ENCODE measurements at places on chromosomes 2 and 18.

DNA sequence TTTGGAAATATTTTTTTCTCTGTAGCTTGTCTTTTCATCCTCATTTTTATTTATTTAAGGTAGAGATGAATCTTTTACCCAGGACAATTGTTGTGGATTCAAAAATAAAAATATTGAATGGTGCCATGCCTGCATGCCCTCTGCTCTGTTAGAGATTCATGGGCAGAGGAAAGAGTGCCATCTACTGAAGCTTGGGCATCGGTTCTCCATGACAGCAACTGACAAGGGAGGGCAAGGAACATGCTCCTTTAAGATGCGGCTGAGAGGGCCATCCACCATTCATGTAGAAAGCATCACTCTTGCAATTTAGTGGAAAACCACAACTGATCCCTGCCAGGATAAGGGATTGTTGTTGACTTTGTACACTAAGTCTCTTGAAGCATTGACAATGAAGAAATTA is 79.9 kb downstream of the PARD3B start:
- no peak for DNase-seq

- no peak for DNase-seq
These were observed 474.2 kb upstream of the MYT1L start for GRCh38 chr2:2805263-2805662.

DNA sequence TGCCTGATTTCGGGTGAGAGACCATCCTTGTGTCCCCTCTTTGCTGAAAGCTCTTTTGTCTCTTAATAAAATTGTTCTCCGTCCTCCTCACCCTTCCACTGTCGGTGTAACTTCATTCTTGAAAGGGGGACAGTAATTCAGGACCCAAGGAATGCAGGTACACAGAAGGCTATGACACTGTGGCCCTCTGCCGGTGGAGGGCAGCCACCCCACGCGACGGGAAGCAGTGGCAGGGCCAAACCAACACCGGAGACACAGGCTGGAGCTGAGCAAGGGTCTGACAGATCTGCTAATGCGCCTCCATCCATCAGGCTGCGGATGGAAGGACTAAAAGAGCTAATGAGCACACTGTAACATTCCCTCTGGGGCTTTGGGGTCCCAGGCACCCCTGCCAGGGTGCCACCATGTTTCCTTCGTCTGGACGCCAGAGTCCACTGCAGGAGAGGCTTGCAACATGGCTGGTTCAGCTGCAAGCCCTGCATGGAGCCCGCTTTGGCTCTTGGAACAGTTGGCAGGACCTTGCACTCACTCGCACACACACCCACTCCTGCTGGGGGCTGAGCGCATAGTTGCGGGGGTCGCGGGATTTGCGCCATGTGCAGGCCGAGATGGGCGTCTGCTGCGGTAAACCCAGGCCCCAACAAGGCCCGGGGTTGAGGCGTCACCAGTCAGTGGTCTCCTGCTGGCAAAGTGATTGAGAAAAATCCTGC is 544.1 kb upstream of the CDH7 start:
- no peak for DNase-seq

- DNase-seq: no peak
These were observed 160.0 kb downstream of the LRRC30 start for GRCh38 chr18:7390731-7391492.

DNA sequence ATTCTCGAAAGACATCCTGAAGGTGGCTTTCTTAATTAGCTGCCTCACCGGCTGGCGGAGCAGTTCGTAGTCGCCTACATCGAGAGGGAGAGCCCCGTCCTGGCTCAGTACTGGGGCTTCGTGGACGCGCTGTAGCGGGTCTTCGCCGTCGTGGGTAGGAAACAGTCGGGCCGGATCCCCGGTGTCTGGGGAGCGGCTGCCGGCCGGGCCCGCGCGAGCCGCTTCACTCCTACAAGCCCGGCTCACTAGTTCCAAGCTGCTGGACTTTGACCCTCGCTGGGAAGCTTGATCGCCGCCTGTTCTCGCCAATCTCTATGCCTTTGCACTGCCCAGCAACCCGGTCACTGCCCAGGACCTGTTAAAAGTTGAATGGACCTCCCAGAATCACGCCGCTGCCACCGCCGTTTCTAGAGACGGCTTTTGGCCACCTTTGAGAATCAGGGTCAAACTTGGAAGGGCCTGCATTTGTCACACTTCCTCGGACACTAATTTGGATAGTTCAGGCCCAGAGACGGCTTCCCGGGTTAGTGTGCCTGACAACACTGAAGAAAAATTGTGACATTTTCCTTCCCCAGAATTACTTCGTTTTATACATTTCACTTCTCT is 41.4 kb upstream of the AKAIN1 start:
- DNase-seq: peak; percentile 24

DNA sequence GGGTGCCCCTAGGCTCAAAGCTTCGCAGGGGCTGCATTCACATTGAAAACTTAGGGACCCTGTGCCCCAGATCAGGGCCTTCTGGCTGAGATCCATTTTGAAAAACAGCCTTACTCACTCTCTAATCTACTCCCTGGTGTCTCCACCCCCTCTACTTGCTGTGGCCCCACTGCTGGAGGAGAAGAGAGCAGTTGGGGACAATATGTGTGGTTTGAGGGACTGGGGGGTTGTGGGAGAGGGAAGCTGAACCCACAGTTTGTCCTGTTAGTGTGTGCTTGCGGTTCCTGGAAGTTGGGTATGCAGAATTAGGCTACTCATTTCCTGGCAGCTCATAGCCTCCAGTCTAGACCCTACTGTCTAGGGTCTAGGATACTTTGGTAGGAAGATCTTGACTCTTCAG is 211.4 kb downstream of the PRKCE start:
- DNase-seq: no peak

GRCh38 chr18:42977982-42978637 is 137.4 kb downstream of the RIT2 start:
- DNase-seq: no peak

GRCh38 chr2:220696280-220696669 is 875.8 kb downstream of the EPHA4 start:
- DNase-seq: no peak

DNA sequence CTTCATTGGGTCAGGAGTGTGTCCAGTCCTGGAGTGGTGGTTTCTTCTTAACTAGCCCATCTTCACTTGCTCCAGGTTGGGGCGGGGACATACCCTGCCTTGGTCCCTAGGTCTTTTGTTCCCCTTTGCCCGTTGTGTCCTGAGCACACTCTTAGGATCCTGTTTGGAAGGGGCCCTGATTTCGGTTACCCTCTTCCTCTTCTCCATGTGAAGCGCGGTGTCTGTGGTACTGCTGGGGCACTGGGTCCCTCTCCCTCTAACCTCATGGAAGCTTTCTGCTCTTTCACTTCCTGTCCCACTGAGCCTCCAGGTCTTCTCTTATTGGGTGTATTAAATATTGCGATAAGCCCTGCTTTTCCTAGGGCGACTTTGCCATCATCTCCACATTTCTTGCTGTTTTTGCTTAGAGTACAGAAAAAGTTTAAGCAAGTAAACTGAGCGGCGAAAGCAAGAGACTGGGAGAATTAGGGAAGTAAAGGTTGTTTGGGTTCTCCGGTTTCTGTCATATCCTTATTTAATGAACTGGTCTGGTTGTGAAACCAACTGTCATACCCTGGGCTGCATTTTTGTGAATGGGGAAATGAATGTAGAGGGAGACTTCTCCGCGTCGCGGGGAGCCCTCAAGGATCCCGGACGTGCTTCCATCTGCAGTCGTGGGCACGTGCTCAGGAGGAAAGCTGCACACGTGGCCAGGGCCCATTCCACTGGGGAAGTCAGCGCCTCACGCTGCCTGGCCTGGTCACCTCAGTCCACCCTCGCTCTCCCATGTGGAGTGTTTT is 73.8 kb upstream of the B3GNT7 start:
- no peak for DNase-seq

DNA sequence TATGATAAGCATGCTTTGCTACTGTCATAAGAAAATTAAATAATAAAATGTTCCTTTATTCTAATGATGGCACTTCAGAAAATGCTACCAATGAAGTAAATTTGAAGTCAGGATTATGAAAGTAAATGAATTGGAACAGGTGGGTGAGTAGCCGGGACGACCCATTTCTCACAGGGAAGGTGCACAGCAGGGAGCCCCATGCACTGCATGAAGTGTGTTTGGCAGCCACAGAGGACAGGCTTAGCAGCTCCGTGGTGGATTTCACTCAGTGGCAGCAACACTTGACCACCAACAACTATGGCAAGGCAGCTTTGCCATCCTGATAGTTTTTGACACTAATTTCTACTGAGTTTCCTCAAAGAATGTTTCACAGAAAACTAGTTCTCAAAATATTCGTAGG is 146.3 kb downstream of the ATL2 start:
- no peak for DNase-seq

DNA sequence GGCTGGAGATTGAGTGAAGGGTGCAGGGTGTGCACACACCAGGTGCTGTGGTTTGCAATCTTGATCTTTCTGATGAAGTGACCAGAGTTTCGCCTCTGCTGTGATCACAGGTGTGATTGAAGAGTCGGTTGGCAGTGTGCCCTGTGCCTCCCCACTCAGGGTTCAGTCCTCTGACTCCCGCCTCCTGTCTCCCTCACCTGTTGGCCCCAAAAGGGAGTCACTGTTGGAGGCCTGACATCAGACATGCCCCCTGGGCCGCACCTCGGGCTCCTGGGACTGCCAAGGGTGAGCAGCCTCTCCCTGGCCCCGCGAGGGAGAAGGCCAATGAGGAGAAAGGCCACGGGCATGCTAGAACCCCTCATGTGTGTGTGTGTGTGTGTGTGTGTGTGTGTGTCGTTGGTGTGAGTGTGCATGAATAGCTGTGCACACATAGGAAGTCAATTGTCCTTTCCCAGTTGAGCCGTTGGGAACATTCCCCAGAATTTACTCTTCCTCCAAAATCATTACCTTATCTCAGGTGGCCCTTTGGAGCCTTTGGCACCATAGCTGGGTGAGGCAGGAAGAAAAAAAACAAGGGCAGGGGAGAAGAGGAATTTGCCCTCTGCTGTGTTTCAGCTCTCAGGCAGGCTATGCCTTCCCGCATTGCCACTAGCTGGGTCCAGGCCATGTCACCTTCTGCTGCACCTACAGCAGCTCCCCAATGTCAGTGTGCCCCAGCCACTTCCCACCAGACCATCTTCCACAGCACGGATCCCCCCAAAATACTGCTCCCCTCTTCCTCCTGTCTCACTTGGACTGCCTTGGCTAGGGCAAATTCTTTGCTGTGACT is 78.1 kb upstream of the LAPTM4A start:
- no peak for DNase-seq

DNA sequence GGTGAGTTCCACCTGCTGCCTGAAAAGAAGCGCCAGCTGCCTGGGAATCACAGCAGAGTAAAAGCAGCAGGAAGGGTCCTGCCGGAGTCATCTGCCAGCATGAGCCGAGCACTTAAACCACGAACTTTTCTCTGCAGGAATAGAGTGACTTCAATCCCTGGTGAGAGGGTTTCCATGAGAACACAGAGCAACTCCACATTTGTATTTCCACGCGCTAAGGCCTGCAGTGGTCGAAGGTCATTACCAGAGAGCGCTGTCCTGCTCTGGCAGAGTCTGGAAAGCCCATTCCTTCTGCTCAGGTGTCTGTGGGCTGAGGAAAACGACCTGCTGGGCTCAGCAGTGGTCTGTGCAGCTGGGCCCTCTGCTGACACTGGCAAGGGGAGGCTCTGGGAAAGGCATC is 6.7 kb downstream of the PASK start:
- no peak for DNase-seq

DNA sequence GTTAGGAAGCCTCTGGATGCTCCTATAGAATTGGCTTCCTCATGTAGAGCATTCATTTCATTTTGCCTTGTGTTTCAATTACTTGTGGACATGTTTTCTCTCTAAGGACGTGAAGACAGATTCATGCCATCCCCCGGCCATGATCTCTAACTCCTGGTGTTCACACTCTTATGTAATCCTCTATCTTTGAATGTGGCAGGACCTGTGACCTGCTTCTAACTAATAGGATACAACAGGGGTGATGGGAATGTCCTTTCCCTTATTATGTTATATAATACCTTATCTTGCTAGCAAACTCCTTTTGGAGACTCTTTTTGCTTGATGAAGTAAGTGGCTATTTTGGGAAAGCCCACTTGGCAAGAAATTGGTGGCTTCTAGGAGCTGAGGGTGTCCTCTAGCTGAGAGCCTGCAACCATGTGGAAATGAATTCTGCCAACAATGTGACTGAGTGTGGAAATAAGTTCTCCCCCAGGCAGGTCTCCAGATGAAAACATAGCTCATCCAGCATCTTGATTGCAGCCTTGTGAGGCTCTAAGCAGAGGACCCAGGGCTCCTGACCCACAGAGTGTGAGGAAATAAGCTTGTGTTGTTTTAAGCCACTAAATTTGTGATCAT is 13.8 kb downstream of the DPYSL5 start:
- no peak for DNase-seq

GRCh38 chr2:62536873-62537547 is 31.0 kb upstream of the TMEM17 start:
- no peak for DNase-seq

GRCh38 chr2:64952511-64953482 is 36.4 kb upstream of the SLC1A4 start:
- no peak for DNase-seq

- DNase-seq: no peak
These were observed 130.3 kb upstream of the LHCGR start for GRCh38 chr2:48885841-48886240.

DNA sequence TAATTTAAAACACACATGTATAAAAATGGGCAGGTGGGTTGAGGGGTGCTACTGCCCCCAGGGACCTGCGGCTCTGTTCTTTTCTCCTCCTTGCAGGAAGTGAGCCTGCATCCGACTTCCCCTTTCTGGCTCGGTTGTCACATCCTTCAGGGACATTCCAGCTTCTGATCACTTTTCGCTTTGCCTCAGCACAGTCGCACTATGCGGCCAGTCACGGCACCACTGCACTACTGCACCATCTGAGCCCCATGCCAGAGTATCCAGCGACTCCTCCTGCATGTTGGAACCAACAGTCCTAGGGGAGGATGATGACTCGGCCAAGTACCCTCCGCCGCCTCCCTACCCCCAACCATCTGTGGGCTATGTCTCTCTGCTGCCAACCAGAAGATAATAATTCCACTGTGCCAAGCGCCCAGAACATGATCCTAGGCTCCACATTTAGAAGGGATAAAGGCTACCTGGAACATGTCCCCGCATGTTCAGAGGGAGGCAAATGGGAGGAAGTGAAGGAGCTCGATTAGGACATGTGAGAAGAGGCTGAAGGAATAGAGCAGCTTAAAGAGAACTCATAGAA is 17.6 kb downstream of the CDC42EP3 start:
- no peak for DNase-seq

DNA sequence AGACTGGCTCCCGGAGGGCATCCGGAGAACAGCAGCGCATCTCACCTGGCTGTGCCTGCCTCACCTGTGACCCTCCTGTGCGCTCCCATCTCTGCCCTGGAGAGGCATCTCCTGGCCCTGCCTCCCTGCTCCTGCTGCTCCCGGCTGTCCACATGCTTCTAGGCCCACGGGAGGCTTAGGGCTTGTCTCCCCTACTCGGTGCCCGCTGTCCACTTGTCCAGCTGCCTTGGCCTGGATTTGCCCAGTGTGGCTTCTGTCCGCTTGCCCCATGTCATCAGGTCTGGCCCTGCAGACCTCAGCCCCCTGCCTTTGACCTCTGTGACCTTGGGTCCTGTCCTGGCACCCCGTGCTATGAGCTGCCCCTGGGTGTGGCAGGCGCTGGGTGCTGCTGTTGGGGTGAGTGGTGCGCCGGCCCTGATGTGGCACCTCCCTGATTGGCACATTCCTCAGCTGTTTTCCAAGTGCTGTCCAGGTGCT is 4.5 kb downstream of the BOK start:
- no peak for DNase-seq

- DNase-seq: no peak
These were observed 54.1 kb downstream of the ANTXR1 start for GRCh38 chr2:69067026-69067630.

- DNase-seq: no peak
These were observed 219.8 kb upstream of the SPHKAP start for GRCh38 chr2:228401065-228401912.
